H4 (cell line): ENCODE measurements at places on chromosomes 6 and 20. TPM values are rescaled to one million over a fixed set of nuclear protein-coding genes. Genes with fewer than 3 reads are reported as not detected.

- no peak for DNase-seq
Measured at GRCh38 chr6:37129566-37129965, 40.4 kb upstream of the PIM1 start.

DNA sequence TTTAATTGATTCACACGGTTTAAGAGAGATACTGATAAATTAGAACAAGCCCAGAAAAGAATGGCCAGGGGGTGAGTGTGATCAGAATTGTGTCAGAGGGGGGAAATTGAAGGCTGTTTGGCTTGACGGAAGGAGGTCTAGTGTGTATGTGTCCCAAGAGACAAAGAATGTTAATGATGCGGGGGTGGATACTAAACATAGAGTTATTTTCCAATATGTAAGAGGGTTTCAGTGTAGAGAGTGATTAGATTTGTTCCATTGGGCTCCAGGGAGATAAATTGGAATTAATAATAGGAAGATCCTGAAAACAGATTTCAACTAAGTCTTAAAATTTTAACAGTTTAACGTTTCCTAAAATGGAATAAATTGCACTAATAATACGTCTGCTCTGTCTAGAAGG lies 38.1 kb upstream of the UTRN start:
- no peak for DNase-seq

- DNase-seq = no peak
Measured at GRCh38 chr6:155079985-155080452, 84.9 kb downstream of the TIAM2 start.

- DNase-seq = no peak
Measured at GRCh38 chr6:781350-781961, 88.5 kb upstream of the EXOC2 start.

SLC22A16 gene
- total RNA-seq = not detected in 2 replicates

DNA sequence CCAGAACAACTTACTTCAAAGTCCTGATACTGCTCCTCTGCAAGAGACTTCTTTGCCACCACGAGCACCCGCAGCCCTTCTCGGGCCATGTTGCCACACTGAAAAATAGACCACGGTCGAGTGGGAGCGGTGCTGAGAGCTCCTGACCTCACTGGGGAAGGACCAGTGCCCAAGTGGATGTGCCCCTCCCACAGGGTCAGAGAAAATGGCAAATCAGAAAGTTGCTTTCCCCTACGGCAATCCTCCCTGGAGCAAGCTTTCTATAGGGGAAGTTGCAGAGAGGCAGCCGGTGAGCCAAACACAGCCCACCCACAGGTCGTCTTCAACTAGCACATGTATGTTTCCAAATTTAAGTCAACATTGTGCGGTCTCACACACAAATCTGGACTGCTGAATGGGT lies 85.1 kb upstream of the NFATC2 start:
- no peak for DNase-seq

GRCh38 chr20:23085436-23086055 lies 578 bp downstream of the CD93 start:
- DNase-seq = no peak

EDN1 gene
- 3.5 and 6.7 TPM in 2 replicates for total RNA-seq

GRCh38 chr6:53986165-53986720 lies 125.0 kb upstream of the MLIP start:
- DNase-seq = peak; percentile 66

DNA sequence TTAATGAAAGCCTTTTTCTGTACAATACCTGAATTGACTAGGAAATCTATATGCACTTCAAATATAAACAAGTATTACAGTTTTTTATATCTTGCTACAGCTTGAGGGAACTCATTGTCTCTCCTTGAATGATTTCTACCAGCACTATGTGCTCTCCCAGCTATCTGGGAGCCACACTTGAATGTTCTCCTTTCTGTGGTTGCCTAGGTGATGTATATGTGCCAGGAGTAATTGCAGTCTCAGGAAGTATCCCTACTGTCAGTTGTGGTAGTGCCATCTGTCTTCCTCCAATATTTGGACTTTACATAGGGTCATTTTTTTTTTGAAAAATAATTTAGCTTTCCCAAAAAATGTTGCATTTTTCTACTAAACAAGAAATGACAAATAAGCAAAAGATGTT lies 288.0 kb upstream of the PLCB4 start:
- DNase-seq = no peak

GRCh38 chr6:166997768-166998255 lies 1.4 kb upstream of the CEP43 start:
- DNase-seq = peak; percentile 57

- no peak for DNase-seq
Measured at GRCh38 chr6:46706464-46706863, 18.8 kb downstream of the TDRD6 start.

MACROD2 gene
- 0.37 and 1.2 TPM in 2 replicates for total RNA-seq
